Fibroblast of skin of left biceps (primary cell): ENCODE measurements at places on chromosomes 6 and 20.

- DNase-seq, result no peak
These were observed 190.3 kb upstream of the PREP start for GRCh38 chr6:105593056-105593690.

GRCh38 chr6:149925974-149926777 lies 3.3 kb upstream of the RAET1G start:
- peak; percentile 42 for DNase-seq

- no peak for DNase-seq
These were observed 95.5 kb upstream of the LGSN start for GRCh38 chr6:63415286-63415685.

GRCh38 chr6:142518126-142518525 lies 216.3 kb downstream of the ADGRG6 start:
- DNase-seq, result no peak

- DNase-seq, result no peak
These were observed 97.6 kb downstream of the FAM50B start for GRCh38 chr6:3946778-3947177.

GRCh38 chr6:153634416-153634815 lies 404.6 kb upstream of the OPRM1 start:
- no peak for DNase-seq

GRCh38 chr6:13872681-13873080 lies 52.1 kb upstream of the RNF182 start:
- DNase-seq, result no peak

DNA sequence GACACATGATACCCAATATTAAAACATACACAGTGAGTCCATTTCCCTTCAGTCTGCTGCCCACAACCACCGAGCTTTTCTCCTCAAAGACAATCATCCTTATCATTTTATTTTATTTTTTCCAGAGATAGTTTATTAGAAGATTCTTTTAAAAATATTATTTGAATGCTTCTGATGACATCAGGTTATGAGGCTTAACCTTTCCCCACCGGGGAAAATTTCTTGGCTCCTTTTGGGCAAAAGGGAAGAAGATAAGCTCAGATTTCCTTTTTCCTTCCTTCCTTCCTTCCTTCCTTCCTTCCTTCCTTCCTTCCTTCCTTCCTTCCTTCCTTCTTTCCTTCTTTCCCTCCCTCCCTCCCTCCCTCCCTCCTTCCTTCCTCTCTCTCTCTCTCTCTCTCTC lies 149.5 kb upstream of the CITED2 start:
- DNase-seq, result no peak

- DNase-seq, result peak; percentile 21
These were observed 127.1 kb upstream of the AHI1 start for GRCh38 chr6:135624402-135625295.

DNA sequence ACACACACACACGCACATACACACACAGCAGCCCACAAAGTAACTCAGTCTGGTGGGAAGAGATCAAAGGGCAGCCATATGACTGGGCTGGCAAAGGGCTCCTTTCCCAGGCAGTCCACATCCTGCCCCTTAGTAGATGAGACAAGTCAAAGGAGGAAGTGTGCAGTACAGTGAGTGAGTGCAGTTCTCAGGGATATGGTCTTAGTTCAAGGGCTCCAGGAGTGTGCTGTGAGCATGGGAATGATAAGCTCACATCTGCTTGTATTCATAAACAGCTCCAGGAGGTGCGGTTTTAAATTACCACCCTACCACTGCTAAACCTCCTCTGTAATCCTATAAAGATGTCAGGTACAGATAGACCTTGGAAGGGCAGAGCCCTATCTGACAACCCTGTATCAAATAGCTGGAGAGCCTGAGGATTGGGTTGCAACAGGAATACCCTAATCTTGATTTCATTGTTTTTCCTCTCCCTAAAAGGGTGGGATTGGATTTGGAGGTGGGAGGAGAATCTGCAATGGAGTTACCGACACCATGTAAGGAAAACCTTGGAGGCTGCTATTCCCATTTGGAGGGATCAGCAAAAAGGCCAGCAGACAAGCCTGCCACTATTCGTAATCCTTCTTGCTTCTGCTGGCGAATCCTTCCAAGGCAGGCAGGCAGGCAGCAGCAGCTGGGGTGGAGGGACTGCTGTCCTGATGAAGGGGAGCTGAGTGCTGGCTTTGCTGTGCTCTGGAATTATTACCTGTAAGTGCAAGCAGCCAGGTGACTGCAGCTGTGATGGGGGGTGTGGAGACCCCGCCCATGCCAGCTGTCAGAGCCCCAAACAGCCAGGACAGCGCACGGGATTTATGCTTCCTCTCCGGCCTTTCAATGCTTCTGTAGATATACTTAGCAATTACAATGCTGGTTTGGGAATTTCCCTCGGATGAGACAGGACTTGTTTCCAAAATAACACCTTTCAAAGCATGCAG lies 342.7 kb downstream of the PRL start:
- no peak for DNase-seq

DNA sequence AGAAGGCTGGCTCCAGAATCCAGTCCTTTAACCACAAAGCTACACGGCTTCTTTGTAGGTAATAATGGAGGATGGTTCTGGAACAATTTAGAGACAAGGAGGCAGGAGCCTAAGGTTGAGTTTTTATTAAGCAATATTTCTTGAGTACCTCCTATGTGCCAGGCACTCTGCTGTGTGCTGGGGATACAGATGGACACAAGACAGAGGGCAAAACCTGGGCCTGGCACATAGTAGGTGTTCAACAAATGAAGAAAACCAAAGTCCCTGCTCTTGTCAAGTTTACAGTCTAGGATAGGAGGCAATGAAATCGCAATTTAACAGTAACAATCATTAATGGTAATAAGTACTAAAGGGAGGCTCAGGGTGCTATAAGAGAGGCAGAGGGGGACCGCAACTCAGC lies 17.4 kb downstream of the CCM2L start:
- no peak for DNase-seq

DNA sequence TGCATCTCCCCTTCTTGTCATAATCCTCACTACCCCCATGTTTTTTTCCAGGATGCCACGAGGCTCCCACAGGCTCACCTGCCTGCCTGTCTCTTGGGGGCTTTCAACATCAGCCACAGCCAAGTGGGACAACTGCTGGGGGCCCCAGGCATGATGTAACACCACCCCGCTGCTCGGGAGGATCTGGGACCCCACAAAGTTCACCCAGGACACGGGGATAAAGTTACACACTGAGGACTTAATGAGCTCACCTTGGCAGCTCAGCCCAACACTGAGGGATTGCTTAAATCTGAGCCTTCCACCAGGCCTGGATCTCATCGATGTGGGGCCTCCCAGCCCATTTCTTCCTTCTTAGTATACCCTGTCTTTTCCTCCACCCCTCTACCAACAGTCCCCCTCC lies 56.4 kb upstream of the NNAT start:
- DNase-seq, result no peak

- no peak for DNase-seq
These were observed 103.4 kb upstream of the MLN start for GRCh38 chr6:33907227-33907626.

- DNase-seq, result no peak
These were observed 117.8 kb upstream of the KCNG1 start for GRCh38 chr20:51140671-51141070.

- no peak for DNase-seq
These were observed 36.6 kb upstream of the ARID1B start for GRCh38 chr6:156740604-156741003.

DNA sequence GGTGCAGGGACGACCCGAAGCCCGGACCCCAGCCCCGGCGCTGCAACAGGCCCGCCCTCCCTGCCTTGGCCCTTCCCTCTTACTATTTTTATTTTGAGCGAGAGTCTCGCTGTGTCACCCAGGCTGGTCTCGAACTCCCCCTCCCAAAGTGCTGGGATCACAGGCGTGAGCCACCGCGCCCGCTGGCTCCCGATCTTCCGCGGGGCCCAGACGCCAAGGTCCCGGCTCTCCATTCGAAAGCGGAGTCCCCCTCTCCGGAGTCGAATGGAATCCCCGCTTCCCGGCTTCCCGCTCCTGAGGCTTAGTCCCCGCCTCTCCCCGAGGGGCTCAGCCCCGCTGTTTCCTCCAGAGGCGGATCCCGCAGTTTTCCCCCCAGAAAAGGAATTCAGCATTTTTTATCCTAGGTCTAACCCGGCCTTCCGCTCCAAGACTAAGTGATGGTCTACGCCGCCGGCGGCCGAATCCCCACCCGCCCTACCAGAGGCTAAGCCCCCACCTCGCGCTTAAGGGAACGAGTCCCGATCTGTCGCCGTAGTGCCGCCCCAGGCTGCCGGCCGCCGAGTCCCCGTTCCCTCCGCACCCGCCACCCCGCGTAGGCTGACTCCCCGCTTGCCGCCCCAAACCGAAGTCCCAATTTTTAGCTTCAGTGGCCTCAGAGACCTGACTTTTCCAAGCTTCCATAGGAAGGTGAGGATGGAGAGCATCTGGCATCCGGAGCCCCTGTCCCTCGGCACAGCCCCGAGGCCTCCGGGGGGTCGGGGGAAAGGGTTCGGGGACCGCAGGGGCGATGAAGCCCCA lies 11.5 kb upstream of the TMC2 start:
- peak; percentile 57 for DNase-seq

- DNase-seq, result no peak
These were observed at the start of gene CHRNA4 for GRCh38 chr20:63360850-63361518. Gene CHRNA4 (minus strand): TSS chr20:63361349. CDS start chr20:63361165, 184 bp downstream.

- no peak for DNase-seq
These were observed 103.6 kb upstream of the EDN1 start for GRCh38 chr6:12186528-12186927.

DNA sequence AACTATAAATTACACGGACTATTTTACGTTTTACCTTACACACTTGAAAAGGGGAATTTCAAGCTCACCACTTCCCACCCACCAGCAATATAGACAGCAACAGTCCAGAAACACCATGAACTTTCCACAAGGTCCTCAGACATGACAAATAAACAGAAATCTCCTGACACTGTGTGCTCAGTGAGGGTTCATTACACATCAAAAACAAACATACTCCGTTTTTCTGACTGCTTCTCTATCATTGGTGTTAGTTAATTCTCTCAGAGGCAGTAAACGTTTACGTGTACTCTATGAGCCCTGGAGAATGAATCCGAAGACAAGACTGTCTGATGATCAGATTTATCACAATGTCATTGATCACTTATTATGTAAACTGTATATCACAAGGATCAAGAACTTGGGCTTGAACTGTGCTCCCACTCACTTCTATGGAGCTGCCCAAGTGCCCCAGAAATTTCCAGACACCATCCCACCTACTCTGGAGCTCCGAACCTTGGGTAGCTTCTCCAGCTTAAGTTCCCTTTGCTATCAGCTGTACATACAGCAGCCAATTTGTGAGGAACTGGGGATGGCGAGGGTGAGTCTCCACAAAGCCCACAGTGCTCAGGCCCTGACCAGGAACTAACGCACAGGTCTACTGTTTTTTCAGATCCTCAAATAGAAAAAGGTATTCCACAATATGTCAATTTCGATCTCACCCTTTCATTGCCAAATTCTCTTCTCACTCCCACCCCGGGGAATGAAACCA lies 86.0 kb downstream of the ALDH8A1 start:
- DNase-seq, result no peak

GRCh38 chr20:53578492-53579222 lies 15.0 kb downstream of the ZNF217 start:
- peak; percentile 71 for DNase-seq

GRCh38 chr6:76940191-76940590 lies 523.1 kb downstream of the HTR1B start:
- DNase-seq, result peak; percentile 9

GRCh38 chr6:107154131-107154800 lies 39.0 kb upstream of the BEND3 start:
- DNase-seq, result no peak

DNA sequence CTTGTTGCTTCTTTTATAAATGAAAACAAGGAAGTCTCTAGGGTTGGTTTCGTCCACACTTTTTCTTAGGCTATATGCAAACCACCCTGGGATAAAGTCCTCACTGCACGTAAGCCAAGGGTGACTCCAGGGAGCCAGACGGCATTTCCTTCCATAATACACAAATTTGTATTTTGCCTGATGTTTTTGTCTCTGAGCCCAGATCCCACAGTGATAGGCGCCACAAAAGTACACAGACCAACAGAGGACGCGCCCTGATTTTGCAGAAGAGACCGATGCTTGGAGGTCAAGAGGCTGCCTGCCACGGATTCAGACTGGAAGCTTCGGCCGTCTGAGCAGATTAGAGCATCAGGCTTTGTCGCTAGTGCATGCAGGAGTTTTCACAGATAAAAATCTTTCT lies 22.8 kb downstream of the FOXQ1 start:
- DNase-seq, result no peak

GRCh38 chr6:161237176-161237575 lies 36.7 kb downstream of the AGPAT4 start:
- no peak for DNase-seq

GRCh38 chr20:20210327-20210726 lies 157.6 kb upstream of the INSM1 start:
- no peak for DNase-seq
